Stimulated activated CD4-positive, alpha-beta T cell treated with anti-CD3 and anti-CD28 coated beads, TNF-alpha, amount 100 ng/mL, for 1 hour (primary cell): ENCODE measurements at places on chromosomes 13 and 19.

- no peak for DNase-seq
These were observed 513.7 kb downstream of the GPC6 start for GRCh38 chr13:93740334-93740733.

DNA sequence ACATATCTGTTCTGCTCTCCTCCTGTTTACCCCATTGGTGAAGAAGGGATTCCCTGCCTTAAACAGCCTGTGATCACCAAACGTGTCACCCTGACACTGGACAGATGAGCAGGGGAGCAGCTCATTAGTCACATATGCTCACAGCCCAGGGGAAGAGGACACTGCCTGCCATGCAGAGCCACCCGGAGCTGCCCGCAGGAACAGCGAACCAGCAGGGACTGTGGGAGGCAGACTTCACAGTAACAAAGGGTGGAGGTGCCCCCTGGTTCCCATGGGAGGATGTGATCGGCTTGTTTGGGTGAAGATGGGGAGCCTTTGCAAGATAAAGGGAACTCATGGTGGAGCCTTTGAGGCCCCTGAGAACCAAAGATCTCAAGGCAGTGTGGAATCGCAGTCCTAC lies 88.6 kb upstream of the FARP1 start:
- no peak for DNase-seq

DNA sequence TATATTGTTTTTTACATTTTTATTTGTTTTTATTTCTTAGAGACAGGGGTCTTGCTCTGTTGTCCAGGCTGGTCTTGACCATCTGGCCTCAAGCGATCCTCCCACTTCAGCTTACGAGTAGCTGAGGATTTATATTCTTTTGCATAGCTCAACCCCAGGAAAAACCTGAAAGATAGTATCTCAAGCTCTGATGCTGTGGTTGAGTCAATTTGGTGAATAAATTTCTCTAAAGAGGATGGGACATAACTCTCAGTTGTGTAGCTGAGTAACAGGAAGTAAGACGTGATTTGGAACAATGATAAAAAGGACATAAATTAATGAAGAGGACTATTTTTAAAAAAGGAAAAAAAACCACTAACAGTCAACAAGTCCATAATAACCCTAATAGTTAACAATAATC lies 79.8 kb upstream of the TNFSF11 start:
- no peak for DNase-seq

DNA sequence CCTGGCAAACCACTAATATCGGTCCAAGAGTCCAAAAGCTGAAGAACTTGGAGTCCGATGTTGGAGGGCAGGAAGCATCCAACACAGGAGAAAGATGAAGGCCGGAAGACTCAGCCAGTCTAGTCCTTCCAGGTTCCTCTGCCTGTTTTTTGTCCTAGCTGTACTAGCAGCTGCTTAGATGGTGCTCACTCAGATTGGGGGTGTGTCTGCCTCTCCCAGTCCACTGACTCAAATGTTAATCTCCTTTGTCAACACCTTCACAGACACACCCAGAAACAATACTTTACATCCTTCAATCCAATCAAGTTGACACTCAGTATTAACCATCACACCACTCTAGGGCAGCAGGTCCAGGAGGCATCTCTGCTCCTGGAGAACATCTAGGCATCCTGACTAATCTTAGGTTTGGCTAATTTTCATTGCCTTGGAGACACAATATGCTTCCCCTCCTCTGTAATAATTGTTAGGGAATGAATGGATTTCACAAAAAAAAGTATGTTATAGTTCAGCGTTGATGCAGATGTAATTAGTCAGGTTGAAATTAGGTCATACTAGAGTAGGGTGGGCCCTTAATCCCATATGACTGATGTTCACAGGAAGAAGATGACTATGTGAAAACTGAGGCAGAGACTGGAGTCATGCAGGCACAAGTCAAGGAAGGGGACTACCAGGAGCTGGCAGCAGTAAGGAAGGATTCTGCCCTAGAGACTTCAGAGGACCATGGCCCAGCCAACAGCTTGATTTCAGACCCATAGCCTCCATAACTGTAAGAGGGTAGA lies 183.4 kb downstream of the RBM26 start:
- no peak for DNase-seq

DNA sequence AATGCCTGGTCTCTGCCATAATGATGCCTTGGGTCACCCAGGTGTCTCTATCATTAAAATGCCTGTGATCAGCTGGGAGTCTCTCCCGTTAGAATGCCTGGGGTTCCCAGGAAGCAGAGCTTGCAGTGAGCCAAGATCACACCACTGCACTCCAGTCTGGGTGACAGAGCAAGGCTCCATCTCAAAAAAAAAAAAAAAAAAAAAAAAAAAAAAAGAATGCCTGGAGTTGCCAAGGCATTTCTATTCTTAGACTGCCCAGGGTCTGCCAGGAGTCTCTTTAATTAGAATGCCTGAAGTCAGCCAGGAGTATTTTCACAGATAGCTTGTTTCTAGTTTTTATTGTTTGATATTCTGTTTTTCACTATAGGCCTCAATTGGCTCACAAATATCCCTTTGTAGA lies 1552.5 kb downstream of the UQCRFS1 start:
- DNase-seq, result no peak

DNA sequence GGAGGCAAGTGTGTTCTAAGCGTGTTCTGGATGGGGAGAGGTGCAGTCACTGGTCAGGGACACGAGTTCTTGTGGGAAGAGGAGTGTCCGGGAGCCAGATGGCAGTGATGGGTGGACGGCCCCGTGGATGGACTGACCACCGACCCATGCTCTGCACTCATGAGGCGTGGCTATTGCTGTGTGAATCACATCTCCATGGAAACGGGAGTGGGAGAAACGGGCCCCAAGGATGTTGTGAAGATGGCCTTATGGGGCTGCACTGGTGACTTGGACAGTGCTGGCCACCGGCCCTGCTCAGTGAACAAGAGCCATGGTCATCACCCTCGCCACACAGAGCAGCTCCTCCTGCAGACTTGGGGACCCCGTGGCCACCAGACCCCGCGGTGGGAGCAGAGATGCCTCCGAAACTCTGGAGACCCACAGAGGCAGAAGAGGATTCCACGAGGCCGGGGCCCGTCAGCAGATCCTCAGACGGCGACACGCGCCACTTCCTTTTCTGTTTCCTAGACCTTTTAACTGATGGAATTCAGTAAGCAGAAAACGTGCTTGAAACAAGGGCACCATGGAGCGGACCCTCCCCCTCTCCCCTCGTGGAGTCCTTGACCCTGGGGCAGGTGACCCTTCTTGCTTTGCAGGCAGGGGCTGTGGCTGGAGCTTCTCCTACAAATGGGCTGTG lies 47.5 kb downstream of the GAS6 start:
- DNase-seq, result no peak

- DNase-seq, result no peak
These were observed 6.0 kb downstream of the SIGLEC11 start for GRCh38 chr19:49954933-49955332.

DNA sequence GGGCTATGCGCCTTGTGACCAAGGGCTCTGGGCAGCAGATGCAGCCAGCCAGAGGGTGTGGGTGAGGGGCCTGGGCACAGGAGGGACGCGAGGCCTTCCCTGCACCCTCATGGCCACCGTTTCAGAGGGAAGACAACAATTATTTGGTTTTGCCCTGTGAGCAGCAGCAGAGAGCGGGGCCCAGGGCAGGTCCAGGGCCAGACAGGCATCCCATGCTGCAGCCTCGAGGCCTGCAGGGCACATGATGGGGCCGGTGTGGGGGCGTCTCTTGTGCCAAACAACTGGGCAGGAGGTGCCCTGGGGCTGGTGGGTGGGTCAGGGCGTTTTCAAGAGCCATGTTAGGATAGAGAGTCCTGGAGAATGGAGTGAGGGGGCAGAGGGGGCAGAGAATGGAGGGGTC lies 79.4 kb downstream of the SCGB2B2 start:
- no peak for DNase-seq

- no peak for DNase-seq
These were observed 12.7 kb upstream of the OR10H1 start for GRCh38 chr19:15828121-15828610.

- DNase-seq, result no peak
These were observed 21.1 kb upstream of the STK24 start for GRCh38 chr13:98598043-98598442.

DNA sequence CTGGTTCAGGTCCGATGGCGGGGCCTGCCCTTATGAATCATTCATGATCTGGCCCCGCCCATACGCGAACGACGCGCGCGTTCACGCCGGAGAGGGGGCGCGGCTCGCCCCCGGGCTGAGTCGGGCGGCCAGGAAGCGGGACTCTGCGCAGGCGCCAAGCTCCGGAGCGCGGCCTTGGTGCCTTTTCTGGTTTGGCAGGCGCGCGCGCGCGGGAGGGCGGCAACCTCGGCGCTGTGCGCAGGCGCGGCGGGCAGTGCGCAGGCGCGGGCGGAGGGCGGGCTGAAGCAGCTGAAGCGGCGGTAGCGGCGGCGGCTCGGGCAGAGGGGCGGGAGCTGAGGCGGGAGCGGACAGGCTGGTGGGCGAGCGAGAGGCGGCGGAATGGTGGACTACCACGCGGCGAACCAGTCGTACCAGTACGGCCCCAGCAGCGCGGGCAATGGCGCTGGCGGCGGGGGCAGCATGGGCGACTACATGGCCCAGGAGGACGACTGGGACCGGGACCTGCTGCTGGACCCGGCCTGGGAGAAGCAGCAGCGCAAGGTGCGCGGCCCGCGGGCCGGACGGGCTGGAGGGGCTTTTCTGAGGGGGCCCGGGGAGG lies at the start of gene ACTN4:
TSS of gene ACTN4 (plus strand) at position 282 of the 598 bp plus-strand sequence. CDS start at position 379, 97 bp downstream.
- DNase-seq, result peak; percentile 100

DNA sequence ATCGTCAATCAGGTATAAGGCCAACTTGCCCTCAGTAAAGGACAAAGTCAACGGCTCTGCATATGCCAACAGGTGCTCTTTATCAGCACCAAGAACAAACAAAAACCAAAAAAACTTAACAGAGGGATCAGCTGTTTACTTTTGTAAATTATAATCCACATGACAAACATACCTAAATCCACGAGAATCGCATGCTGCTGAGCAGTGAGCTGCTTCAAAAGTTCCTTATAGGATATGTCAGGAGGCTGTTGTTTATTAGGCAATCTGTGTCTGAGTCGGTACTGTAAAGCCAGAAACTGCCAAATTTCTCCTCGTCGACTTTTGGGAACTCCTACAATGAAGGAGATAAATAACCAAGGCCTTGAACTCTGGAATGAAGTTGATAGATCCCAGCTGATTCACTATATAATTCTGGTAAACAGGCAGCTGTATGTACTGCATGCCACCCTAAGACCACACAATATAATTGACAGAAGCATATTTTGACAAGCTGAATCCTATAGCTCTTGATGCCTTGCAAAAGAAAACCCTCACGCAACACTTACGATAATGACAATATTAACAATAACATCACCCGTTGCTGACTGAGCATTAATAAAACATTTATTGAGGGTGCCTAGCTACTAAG lies 179.8 kb downstream of the TBC1D4 start:
- DNase-seq, result no peak

DNA sequence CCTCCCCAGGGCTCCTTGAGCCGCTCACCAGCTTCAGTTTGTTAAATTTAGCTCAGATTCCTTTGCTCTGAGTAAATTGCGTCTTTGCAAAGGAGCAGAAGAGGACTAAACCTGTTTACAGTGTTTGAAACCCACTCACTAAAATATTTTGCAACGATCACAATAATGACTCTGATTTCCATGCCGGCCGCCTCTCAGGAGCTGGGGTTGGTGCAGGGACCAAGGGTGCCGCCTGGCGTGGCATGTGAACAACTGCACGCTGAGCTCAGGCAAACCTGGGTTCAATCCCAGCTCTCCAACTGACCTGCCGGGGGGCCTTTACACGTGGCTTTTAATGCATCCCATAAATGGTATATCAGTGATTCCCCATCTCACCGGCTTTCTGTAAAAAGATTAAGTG lies 68.7 kb upstream of the CACNA1A start:
- DNase-seq, result no peak

DNA sequence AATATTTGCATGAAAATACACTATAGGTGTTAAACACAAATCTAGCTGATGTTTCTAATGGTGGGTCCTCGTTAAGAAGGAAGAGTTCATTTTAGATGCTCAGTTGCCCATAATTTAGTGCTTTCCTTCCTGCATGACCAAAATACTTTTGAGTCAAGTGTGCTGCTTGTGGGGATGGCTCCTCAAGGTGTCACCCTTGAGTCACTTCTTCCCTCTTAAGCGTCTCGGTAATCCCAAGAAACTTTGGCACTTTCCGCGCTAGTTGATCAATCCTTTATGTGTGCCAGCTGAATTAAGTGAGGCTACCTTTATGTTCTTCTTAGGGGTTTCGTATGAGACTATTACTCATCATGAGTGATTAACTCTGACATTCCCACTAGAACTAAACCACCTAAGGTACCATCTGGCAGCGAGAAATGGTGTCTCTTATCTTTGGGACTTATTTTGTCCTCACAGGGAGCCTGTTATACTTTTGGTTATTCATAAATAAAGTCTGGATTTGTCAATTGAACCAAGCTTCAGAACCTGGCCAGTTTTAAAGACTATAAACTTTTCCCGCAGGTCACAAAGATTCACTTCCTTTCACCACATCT lies 106.8 kb downstream of the NHLRC3 start:
- DNase-seq, result no peak

DNA sequence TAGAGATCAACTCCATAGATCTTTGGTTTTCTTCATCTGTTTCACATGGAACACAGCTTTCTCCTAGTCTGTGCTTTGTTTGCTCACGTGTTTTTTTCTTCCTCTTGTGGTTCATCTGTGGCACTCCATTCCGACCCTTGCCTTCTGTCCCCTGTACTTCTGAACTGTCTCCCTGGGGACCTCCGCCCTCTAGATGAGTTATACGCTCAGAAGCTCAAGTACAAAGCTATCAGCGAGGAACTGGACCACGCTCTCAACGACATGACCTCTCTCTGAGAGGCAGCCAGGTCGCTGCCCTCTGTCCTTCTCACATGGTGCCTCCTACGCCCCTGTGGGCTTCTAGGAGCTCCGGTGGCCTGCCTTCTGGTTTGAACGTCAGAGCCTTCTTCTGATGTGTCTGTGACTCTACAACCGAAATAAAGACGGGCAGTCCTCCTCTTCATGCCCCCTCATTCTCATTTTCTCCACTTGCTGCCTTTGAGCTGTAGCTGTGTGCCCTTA lies 16.6 kb upstream of the RAB8A start:
- no peak for DNase-seq

DNA sequence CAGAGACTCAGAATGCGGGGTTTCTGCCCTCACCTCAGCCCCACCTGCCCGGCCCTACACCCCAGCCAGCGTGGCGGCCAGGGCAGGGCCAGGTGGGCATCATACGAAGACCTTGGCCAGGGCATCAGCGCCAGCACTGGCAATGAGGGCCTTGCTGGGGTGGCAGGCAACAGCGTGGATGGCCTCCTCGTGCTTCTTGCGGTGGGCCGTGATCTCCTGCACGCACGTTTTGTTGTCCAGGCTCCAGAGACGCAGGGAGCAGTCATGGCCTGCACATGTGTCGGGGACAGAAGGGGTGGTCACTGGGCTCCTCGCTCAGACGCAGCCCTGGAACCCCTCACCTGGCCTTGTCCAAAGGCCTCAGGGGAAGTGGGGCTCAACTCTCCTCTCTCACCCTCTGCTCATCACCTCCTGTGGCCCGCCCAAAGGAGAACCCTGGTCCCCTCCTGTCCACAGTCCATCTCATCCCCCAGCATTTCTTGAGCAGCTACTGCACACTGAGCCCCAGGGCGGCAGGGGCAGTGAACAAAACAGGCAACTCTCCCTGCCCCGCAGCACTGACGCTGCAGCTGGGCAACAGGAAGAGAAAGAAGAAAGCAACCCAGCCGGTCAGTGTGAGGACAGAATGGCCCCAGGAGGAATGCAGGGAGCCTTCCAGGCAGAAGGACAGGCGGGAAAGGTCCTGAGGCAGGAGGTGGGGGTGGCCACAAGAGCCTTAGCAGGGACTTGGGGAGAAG lies 3.8 kb upstream of the PRKD2 start:
- no peak for DNase-seq
